Stimulated activated naive CD4-positive, alpha-beta T cell (primary cell): ENCODE measurements at places on chromosomes 6 and 20.

DNA sequence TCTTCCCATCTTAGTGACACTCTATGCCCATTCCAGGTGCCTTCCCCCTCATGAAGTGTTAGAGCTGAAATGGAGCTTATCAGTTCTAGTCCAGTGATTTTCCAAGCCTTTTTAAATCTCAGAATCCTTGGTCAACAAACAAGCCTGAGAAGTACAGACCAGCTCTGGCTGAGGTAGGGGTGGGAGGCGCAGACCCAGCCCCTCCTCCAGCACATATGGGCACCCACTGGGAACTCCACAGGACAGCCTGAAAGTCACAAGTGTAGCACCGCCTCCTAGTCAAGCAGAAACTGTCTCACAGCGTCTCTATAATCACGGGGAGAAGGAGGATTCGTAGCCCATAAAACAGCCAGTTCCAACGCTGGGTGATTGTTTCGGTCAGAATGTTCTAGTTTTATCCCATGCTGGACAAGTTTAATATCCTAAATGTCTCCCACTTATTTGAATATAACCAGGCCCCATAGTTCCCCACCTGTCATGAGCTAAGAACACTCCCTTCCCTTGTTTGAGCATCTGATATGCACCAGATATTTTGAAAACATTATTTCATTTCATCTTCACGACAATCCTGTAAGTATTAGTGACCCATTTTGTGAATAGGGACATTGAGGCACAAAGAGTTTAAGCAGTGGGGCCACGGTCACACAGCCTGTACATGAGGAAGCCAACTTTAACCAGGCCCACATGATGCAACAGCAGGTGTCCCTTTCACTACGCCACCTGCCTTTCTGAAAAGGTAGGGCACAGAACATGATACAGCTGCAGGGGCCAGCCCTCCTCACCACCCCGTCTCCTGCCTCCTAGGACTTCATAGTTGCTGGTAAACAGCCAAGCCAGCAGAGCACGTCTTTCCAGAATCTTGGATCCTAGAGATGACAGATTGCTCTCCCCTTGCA, 40.1 kb downstream of the TRAF3IP2 start:
- DNase-seq = no peak

- no peak for DNase-seq
Measured at GRCh38 chr6:116214681-116215080, 39.2 kb downstream of the TSPYL4 start.

- peak; percentile 64 for DNase-seq
Measured at GRCh38 chr6:41846666-41847237, 48.4 kb downstream of the USP49 start.

- no peak for DNase-seq
Measured at GRCh38 chr6:84150705-84151104, 76.7 kb downstream of the CEP162 start.

DNA sequence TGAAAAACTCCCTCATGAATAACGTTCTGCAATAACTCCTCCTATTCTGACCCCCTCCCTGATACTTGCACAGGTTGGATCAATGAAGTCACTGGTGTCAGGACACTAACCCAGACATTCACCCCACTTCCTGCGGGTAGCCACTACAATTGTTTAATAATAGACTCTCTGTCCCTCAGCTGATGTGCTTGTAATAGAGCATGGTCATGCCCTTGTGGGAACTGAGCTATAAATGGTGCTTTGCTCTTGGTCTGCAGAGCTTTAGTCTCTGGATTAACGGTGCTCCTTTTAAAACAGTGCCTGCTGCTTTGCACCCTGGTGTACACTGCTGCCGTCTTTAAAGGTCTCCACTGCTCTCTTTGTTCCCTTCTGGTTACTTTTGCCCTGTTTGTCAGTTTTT, 127.3 kb downstream of the BACH2 start:
- no peak for DNase-seq

- DNase-seq = no peak
Measured at GRCh38 chr6:28767691-28768090, 156.1 kb downstream of the TRIM27 start.

- DNase-seq = no peak
Measured at GRCh38 chr6:107712665-107713551, 111.2 kb downstream of the SCML4 start.

GRCh38 chr20:40497899-40498691, 190.9 kb downstream of the MAFB start:
- no peak for DNase-seq
